ENCODE measurements at places on chromosomes 1 and 21. TPM values are rescaled to one million over a fixed set of nuclear protein-coding genes. Genes with fewer than 3 reads are reported as not detected.

DNA sequence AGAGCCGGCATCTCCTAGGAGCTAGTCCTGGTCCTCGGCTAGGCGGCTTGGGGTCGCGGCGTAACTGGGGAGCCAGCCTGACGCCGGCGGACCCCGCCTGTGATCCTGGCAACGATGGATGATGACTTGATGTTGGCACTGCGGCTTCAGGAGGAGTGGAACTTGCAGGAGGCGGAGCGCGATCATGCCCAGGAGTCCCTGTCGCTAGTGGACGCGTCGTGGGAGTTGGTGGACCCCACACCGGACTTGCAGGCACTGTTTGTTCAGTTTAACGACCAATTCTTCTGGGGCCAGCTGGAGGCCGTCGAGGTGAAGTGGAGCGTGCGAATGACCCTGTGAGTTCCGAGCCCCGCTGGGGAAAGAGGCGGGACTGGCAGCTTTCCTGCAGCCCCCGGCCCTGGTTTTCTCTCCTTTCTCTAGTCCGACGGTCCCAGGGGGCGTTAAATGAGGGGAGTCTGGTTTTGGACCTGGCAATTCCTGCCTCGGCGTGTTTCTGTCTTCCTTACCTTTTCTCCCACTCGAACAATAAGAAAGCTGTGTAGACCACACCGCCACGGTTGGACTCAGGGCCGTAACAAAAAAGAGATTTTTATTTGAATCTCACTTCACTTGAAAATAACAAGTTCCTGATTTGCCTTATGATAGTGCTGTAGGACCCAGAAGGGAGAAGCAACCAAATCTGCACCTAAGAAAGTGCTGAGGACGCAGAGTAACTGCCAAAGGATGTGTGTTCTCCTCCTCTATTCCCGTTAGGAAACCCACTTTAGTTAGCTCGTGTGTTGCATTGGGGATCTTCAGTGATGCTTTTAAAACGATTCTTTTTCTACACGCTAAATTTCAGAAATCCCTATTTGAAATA is at the start of gene SPRTN:
TSS of gene SPRTN (plus strand) at position 24 of the 859 bp plus-strand sequence. CDS start at position 115, 91 bp downstream.
- ATAC-seq = peak; percentile 83

DNA sequence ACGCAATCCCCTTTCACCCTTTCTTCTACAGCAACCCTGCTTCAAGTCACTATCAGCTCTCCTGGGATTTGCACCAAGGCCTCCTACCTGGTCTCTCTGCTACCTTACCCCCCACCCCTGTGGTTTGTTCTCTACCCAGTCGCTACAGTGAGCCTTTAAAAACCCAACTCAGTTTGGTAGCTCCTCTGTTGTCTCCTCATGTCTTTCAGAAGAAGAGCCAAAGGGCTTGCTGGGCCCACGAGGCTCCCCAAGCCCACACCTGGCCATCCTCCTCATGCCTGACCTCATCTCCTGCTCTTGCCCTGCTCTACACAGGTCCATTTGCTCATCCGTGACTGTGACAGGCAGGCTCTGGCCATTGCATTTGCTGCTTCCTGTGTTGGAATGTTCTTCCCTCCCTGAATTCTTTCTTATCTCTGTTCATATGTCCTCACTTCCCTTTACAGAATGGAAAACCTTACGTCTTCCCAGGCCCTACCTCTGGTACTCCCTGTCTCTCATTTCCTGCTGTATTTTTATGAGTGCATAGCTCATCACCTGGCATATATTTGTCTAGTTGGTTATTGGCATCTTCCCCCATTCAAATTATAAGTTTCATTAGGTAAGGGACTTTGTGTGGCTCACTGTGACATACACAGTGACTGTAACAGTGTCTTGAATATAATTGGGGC is 3.3 kb downstream of the RGS16 start:
- ATAC-seq = no peak

DNA sequence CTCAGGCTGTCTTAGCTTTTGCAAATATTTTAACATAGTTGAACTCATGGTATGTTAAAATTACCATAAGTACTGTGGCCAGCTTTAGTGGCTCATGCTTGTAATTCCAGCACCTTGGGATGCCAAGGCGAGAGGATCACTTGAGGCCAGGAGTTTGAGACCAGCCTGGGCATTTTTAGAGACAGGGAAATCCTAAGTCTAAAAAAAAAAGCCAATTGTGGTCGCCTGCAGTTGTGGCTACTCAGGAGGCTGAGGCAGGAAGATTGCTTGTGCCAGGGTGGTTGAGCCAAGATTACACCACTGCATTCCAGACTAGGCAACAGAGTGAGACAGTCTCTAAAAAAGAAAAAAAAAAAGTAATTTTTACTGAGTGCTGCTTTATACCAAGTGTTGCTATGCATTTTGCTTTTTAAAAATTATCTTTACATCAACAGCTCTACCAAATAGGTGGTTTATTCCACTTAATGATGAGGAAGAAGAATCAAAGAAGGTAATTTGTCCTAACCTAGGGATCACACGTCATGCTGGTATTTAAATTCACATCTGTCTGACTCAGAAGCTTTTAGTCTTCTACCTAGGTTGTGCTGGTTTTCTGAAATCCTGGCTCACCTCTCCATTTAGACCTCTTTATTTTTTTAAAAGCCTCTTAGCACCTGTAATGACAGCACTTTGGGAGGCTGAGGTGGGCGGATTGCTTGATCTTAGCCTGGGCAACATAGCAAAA is 16.8 kb downstream of the PPP1R12B start:
- peak; percentile 63 for ATAC-seq

GRCh38 chr1:27149084-27149761 is 5.7 kb downstream of the SLC9A1 start:
- no peak for ATAC-seq

DNA sequence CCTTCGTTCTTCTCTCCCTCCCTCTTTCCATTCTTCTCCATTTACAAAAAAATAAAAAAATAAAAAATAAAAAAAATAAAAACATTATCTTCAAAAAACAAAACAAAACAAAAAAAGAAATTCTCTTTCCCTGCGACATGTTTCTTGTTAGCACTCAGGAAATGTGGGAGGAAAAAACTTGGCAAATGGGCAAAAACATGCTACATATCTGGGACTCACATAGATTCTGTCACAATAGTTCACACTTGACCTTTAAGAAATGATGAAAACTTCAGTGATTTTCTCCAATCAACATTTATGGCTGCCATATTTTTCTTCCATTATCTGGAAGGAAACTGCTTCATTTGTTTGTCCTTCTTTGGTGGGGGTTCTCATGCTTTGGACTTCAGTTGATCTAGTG is 109.3 kb downstream of the PRKAB2 start:
- ATAC-seq = no peak

FMO2 gene
- 37.3 TPM for total RNA-seq

BCAN gene
- total RNA-seq = 5.0 TPM

RTCA gene
- total RNA-seq = 17.3 TPM

TENT5C gene
- total RNA-seq = 3.6 TPM

All from gastroesophageal sphincter (tissue), 4 donors.